ENCODE measurements at places on chromosomes 12 and 14. TPM values are rescaled to one million over a fixed set of nuclear protein-coding genes. Genes with fewer than 3 reads are reported as not detected.

Gene ERBB3
- 1.3 TPM for total RNA-seq

Gene ZFYVE26
- 27.7 TPM for total RNA-seq

Gene CNPY2
- 141 TPM for total RNA-seq

Gene C12orf54
- not detected for total RNA-seq

Gene PTPRB
- total RNA-seq, result not detected

Gene MYO1H
- not detected for total RNA-seq

Gene SEC23A
- total RNA-seq, result 60.0 TPM

Gene SERPINA12
- not detected for total RNA-seq

Gene ACVRL1
- total RNA-seq, result not detected

All from T-helper 1 cell treated with Interleukin-12 subunit alpha and Interleukin-12 subunit beta and Interleukin-4 antibody, amounts not matched to agents 30 ng/mL and 1 ng/mL, for 36 hours (primary cell).